ENCODE measurements at places on chromosomes 2 and 18.

GRCh38 chr2:189505492-189505891 lies 64.2 kb downstream of the WDR75 start:
- DNase-seq: no peak

DNA sequence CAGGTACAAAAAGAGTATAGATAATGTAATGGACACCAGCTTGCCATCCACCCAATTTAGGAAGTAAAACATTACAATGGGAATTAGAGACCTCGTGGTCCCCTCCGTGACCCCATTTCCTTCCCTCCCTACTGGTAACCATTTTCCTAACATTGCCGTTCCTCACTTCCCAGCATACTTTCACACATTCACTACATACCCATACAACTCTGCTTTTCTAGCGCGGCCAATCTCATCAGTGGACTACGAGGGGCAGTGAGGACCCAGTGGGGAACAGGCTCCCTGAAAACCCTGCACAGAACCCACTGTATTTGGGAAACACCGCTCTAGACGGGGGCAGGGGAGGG lies 1.1 kb downstream of the ENOSF1 start:
- peak; percentile 42 for DNase-seq

DNA sequence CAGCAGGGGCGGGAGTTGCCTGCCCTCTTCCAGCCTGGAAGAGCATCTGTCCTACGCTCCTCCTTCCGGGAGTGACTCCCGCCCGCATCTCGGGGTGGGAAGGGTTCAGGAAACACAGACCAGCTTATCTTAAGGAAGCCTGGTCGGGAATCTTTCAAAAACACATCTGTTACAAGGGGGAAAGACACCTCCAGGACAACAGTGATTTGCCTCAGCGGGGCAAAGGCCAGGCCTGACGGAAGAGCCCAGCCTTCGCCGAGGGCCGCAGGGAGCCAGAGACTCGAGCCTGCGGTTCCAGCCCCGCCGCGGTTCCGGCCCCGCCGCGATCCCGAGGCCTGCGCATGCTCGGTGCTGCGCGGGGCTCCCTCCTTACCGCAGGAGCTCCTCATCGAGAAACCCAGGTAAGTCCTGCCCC lies 38.1 kb upstream of the TGIF1 start:
- DNase-seq: peak; percentile 50

GRCh38 chr18:60987963-60988362 lies 345.3 kb upstream of the CDH20 start:
- no peak for DNase-seq

DNA sequence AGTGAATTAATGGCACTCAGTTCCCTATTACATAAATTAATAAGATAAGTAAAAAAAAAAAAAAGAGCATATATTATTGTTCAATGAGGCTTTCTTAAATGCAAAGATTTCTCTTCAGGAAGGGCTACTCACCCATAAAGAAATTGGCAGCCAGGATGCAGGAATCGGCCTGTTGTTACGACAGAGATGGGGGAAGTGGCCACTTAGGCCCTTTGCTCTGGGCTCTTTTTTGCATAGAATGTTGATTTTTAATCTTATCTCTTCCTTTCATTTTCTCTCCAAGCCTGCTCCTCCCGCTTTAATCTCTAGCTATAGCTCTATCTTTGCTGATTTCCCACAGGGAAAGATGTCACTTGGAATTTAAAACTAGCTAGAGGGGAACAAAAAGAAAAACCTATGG lies 391.8 kb upstream of the CRIM1 start:
- no peak for DNase-seq

- no peak for DNase-seq
These were observed 80.0 kb downstream of the COPS8 start for GRCh38 chr2:237165405-237166276.

GRCh38 chr2:119085613-119086012 lies 72.9 kb downstream of the C1QL2 start:
- DNase-seq: no peak

DNA sequence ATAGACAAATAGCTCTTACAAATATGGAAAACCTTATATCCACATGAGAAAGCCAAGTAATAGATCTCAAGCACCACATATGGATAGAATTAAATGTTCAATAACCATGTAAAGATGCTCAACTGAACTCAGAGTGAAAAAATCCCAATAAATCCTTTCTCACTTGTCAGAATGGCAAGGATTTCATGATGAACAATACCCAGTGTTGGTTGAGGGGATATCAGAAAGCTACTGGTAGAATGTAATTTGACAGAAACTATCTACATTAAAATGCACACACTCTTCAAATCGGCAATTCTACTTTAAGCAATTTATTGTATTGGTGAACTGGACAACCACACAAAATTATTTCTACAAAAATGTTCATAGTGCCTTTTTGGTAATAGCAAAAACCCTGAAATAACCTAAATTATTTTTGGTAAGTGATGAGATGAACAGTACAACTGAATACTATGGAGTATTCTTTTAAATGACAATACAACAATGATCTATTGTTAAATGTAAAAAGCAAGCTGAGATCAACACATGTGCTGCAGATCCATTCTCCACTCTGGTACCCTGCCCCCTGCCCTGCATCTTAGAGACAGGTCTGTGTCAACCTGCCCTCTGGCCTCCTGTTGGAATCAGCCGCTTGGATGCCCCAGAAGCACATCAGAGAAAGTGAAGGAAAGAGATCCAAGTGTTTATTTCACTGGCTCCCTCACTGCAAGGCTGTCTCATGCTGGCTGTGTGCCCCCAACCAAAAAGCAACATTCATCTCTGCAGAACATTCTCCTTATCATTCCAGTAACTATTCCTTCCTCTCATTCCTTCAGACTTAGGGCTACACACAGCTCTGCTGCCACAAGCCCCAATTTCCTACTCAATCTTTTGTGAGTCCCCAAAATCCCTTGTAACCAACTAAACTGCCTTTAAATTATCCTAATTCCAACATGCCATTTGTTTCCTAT lies 442.5 kb downstream of the LRATD1 start:
- no peak for DNase-seq

DNA sequence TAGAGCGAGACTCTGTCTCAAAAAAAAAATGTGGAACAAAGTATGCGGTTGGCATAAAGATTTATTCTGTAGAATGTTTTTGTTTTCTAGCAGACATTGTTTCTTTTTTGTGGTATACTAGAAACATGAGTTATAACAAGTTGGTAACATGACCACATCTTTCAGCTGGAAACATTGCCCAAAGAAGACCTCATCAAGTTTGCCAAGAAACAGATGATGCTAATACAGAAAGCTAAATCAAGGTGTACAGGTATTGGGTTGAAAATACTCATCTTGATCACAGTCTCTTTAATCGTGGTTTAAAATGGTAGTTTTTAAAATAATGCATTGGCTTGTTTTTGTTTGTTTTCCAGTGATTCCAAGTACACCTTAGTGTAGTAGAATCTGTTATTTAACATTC lies 1.9 kb downstream of the GCC2 start:
- no peak for DNase-seq

DNA sequence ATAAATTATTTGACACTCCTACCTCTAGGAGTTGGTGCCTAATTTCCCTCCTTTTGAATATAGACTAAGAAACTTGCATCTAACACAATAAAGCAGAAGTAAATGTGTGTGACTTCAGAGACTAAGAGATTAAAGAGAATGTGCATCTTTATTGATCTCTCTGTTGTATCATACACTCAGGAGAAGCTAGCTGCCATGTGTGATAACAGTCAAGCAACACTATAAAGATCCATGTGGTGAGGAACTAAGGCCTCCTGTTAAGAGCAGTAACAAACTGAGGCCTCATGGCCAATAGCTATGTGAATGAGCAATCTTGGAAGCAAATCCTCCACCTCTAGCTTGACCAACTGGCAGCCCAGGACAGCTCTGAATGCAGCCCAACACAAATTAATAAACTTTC lies 3.4 kb downstream of the FANCL start:
- no peak for DNase-seq

- DNase-seq: no peak
These were observed 163.1 kb upstream of the PGAP1 start for GRCh38 chr2:197089655-197090054.

GRCh38 chr2:27735263-27735904 lies 36.1 kb upstream of the MRPL33 start:
- peak; percentile 60 for DNase-seq

GRCh38 chr2:190465060-190465459 lies 56.9 kb downstream of the MFSD6 start:
- DNase-seq: no peak

DNA sequence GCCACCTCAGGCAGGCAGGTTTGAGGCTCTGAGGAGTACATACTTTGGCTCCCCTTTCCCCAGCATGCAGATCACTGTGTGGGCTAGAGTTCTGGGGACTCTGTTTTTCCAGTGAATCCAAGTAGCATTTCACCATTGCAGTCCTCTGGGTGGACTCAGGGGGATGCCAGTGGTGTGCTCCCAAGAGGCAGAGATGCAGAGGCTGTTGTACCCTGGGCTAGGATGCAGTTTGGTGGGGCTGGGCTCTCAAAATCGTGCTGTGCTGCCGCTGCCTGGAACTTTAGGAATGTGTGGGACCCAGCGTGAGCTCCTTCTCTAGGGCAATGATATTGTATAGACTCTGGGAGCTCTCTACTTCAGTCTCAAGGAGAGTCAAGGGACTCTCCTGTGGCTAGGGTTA lies 104.9 kb downstream of the MYO3B start:
- no peak for DNase-seq

DNA sequence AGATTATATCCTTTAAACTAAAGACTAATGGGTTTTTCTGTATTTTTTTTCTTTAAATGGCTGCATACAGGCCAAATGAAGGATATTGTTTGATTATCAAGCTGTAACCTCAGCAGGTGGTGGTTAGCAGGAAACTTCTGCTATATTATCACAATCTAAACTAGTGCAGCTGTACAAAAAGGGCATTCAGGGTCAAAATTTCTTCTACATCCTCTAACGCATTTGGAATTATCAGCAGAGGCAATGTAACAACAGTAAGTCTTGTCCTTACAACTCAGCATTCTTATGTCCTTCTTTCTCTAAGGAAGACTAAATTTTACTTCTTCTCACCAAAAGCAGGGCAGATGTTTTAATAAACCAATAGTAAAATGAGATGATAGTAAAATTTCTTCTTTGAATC lies 135.8 kb upstream of the FN1 start:
- no peak for DNase-seq

- no peak for DNase-seq
These were observed 9.6 kb downstream of the CYB5A start for GRCh38 chr18:74281980-74282754.

DNA sequence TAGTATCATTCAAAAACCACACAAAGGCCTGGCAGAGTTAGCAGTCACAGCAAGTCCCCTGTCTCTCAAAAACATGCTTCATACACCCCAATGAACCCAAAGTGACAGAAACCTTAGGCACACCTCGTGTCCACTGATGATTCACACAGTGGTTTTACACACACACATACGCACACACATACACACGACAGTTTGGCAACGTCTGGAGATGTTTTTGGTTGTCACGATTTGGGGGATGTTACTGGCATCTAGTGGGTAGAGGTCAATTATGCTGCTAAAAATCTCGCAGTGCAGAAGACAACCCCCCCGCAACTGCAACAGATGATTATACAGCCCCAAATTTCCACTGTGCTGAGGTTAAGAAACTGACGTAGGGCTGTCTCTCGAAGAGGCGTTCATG lies 72.9 kb upstream of the PARD3B start:
- DNase-seq: no peak

DNA sequence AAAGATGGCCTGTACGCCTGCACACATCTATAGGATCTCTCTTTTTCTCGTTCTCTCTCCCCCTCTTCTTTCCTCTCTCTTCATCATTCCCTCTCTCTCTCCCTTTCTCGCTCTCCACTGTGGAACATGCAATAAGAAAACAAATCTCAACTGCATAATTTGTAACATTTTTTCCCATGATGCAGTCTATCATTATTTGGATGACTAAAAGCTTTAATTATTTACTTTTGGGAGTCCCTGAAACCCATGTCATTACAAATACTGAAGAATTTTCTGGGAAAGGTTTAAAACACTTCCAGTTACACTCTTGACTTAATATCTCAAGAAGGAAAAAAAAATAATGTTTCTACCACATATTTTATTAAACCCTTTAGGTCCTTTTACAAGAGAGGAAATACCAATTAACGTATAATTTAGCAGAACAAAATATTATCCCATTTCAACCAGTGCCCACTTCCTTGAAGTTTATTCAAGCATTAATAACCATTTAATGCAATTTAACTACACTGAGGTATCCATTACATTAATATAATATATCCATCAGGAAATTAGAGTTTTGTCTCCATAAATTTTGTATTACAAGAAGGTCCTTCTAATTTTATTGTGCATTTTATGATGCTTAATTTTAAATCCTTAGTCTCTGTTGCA lies 1615.2 kb upstream of the ACVR2A start:
- no peak for DNase-seq

GRCh38 chr2:120432976-120433815 lies 87.3 kb downstream of the INHBB start:
- no peak for DNase-seq

DNA sequence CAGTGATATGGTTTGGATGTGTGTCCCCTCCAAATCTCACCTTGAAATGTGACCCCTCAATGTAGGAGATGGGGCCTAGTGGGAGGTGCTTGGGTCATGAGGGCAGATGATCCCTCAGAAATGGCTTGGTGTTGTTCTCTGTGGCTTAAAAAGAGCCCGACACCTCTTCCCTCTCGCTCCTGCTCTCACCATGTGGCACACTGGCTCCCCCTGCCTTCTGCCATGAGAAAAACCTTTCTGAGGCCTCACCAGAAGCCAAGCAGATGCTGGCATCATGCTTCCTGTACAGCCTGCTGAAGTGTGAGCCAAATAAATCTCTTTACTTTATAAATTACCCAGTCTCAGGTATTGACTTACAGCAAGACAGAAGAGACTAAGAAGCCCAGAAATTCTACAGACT lies 357.1 kb downstream of the NRXN1 start:
- DNase-seq: no peak

DNA sequence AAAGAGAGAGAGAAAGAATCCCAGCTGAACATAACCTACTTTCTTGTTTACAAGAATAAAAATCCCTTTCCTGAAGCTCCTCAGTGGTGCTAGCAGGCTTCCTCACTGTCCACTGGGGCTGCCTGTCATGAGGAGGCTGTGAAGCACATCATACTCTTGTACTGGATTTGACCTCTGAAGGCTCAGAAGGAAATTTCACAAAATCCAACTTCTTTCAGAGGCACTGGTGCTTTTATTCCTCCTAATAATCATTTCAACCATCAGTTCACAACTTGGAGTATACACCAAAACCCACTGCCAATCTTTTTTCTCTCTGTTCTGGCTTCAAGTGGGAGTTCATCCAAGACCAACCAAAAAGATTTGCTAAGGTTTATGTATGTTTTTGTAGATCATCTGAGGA lies 48.5 kb downstream of the TMX3 start:
- DNase-seq: no peak

GRCh38 chr2:226048611-226049010 lies 649.1 kb downstream of the NYAP2 start:
- no peak for DNase-seq

GRCh38 chr2:233448220-233448559 lies 93.9 kb downstream of the DGKD start:
- peak; percentile 16 for DNase-seq
